ENCODE measurements at places on chromosomes 7 and 10.

DNA sequence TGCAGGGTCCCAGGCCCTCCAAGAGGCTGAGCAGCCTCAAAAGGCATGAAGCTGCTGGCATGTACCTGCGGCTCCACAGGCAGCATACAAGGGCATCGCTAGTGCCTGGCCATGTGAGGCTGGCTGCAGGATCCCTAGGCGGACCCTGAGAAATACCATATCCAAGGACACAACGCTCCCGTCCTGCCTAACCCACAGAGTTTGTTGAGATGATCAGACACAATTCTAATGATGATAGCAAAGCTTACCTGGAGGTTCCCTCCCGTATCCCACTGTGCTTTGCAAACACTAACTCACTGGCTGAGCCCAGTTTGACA lies 17.3 kb downstream of the CLRN3 start:
- DNase-seq = no peak

DNA sequence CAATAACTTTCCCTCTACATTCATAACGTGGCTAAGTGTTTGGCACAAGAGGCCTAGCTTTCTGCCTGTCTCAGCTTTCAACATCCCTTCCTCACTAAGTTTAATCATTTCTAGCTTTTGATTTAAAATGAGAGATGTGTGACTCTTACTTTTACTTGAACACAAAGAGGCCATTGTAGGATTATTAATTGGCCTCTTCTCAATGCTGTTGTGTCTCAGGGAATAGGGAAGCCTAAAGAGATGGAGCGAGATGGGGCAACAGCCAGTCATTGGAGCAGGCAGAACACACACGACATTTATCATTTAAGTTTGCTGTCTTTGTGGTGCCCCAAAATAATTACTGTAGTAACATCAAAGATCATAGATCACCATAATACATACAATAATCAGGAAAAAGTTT lies 167.1 kb upstream of the TRIM24 start:
- DNase-seq = no peak

DNA sequence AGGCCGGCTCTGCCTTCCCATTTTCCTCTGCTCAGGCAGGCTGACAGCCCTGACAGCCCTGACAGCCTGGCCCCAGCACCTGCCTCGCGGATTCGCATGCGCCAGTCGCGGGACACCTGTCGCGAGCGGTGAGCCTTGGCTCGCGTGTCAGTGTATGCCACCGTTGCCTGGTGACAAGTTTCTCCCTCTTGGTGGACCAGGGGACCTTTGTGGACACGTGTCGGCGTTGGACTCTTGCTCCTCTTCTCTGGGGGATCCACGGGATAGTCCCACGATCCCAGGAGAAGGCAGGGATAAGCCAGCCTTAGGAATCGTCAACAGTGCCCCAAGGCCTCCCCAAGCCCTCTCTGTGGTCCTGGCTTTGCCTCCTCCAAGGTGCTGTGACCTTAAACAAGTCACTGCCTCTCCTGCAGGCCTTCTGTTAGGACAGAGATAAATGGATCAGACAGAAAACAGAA lies 18.1 kb upstream of the ZNF273 start:
- no peak for DNase-seq

GRCh38 chr10:63099734-63100133 lies 33.4 kb upstream of the NRBF2 start:
- DNase-seq = no peak

GRCh38 chr10:47348661-47349470 lies 703 bp downstream of the RBP3 start:
- no peak for DNase-seq

DNA sequence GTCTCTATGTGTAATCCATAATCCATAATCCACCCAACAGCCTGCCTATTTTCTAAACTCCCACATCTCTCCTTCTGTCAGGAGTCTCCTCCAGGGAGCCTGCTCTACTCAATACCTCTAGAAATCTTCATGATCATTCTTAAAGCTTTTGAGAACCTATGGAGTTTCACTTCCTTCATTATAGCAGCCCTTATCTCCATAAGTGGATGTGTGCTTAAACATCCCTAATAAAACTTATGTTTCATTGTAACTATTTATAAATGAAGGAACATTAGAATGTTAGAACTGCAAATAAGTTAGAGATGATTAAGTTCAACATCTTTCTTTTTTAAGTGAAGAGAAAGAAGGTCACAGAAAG lies 8.5 kb downstream of the CPED1 start:
- DNase-seq = no peak

- DNase-seq = no peak
These were observed 23.3 kb downstream of the CALML3 start for GRCh38 chr10:5547931-5548660.

DNA sequence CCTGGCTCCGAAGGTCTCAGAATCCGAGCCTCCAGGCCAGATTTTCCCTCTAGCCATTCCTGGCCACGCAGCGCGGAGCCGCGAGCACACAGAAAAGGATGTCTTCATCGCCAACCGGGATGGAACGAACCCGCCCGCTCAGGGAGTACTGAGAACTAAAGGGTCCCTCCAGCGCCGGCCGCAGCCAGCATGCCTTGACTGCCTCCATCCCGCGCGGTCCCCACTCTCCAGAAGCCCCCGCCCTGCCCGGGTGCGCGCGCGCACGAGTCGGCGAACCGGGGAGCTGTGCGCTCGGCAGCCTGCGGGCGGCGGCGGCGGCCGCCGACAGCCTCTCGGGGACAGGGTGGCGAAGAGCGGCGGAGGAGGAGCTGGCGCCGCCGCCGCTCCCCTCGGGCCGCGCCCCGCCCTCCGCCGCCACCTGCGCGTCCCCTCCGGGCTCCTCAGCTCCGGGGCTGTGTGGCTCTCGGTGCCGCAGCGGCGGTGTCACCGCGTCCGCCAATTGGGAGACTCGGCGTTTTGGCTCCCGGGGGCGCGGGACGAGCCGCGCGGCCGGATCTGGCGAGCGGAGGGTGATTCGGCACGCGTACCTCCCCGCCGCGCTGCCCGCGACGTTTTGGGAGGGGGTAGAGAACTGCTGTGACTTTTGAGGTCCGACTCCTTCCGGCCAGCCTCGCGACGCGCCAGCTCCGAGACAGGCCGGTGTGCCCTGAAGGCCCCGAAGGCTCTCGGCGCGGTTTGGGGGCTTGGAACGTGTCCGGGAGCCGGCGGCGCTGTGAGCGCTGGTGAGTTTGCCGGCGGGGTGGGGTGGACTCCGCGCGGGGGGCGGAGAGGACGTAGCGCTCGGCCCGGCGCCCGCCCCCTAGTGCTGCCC lies 453 bp upstream of the GALNT17 start:
- no peak for DNase-seq

- DNase-seq = no peak
These were observed at the start of gene CAMK2B for GRCh38 chr7:44325201-44325671. Gene CAMK2B, minus strand, starts transcription at chr7:44325594. Its CDS starts 173 bp downstream, at chr7:44325421.

DNA sequence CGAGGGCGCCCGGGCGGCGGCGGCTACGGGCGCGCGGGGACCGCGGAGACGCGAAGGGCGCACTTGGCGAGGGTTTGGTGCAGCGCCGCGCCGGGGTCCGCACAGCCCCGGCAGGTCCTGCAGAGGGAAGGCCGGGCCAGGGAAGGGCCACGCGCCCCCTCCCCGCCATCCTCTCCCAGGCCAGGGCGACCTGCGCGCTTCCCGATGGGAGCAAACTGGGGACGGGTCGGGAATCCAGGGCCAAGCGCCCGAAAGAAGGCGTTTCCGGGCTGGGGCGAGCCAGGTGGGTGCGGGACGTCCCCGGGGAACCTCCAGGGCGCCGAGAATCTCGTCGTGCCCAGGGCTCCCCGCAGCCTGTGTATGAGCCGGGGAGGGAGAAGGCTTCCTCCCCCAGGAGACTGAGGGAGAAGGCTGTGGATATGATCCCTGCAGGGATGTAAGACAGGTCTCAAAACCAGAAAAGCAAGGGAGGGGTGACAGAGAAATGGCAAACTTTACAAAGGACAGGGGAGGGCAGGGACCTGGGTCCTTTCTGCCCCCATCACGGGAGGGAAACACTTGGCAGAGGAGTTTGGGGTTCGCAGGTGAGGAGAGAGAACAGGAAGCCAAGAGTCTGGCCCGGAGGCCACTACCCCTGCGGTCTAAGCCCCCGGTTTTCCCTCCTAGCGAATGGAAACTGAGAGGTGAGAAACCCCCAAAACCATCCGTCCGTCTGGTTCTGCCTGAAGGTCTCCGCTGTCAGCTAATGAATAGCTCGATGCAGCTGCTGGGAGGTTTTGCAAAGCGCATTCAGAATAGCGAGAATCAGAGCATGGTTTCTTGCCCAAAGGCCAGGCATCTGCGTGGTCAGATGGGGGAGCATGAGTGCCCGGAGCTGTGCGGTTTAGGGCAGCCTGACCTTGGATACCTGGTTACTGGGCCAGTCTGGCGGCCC lies 674 bp downstream of the AMZ1 start:
- no peak for DNase-seq

GRCh38 chr7:70573696-70574095 lies 558.2 kb upstream of the GALNT17 start:
- DNase-seq = no peak

- no peak for DNase-seq
These were observed 1.2 kb downstream of the SORCS1 start for GRCh38 chr10:107163076-107163855.

DNA sequence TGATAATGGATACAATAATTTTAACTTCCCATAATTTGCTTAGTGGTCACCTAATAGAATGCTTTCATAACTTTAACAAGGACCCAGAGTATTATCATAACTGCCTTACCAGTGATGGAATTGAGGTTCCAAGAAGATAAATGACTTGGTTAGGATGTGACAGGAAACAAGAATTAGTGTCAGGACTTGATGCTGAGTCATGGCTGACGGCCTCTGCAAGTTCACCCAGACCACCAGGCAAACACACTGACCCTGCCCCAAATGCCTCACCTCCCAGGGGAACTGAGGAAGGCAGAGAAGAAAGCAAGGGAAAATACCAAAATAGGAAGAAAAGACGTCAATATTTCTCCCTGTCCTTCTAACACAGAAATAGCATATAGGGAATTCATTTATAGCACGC lies 636.3 kb downstream of the PARD3 start:
- DNase-seq = no peak

GRCh38 chr7:141430455-141431139 lies 120.6 kb upstream of the AGK start:
- no peak for DNase-seq

GRCh38 chr10:62261666-62262065 lies 7.0 kb downstream of the RTKN2 start:
- DNase-seq = no peak

DNA sequence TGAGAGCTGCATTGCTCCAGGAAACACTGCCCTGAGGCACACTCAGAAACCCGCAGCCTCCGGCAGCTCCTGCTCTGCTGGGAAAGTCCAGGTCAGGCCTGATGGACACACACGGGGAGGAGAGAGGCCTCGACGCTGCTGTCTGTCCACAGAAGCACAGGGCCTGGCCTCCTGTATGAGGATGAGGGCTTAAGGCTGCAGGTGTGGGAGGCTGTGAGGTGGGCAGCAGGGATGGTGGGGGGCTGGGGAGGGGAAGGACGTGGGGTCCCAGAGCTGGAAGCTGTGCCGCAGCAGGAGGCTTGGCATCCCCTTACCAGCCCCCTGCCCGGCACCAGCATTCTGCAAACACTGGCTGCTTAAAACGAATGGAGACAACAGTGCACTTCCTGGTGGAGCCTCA lies 186.2 kb downstream of the DNAJB6 start:
- DNase-seq = no peak

GRCh38 chr10:79399223-79399831 lies 46.1 kb downstream of the ZCCHC24 start:
- DNase-seq = no peak

- DNase-seq = no peak
These were observed 573.1 kb upstream of the FOXK1 start for GRCh38 chr7:4108951-4109350.

GRCh38 chr10:63537536-63537935 lies 16.3 kb downstream of the REEP3 start:
- no peak for DNase-seq

GRCh38 chr7:106982415-106982814 lies 62.1 kb upstream of the PRKAR2B start:
- no peak for DNase-seq

- DNase-seq = no peak
These were observed 16.3 kb upstream of the GATA3 start for GRCh38 chr10:8037941-8038894.

DNA sequence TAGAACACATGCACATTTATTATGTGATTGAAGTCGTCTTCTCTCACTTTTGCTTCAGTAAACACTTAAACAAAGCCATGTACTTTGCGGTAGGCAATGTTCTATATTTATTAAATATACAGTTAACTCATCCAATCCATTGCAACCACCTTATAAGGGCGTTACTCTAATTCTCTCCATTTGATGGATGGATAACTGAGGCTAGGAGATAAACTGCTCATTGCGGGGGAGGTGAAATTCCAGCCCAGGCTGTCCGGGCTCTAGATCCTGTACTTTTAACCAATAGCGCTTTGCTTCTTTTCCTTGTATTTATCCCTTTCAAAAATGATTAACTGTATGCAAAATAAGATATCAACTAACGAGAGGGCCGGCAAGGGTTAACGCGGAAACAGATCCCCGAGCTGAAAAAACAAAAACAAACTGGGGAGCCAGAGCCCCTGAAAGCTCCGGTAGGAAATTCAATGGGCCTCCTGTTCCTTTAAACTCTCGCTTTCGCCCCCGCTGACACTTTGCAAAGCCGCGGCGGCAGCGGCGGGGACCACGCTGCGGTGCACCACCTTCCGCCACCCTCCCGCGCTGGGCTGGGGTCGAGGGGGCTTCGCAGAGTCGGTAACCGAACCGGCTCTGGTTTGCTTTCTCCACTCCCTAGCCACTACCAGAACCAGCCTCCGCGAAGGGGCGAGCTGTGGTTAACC lies 1.0 kb upstream of the PLXDC2 start:
- DNase-seq = no peak

- DNase-seq = no peak
These were observed 11.8 kb downstream of the MET start for GRCh38 chr7:116683786-116684185.

GRCh38 chr10:13396369-13396768 lies 48.3 kb upstream of the SEPHS1 start:
- DNase-seq = no peak

GRCh38 chr7:27102581-27103442 lies at the start of gene HOXA2:
Gene HOXA2, minus strand, starts transcription at chr7:27102683. Its CDS starts 183 bp downstream, at chr7:27102500.
- DNase-seq = no peak

GRCh38 chr7:81175275-81175940 lies 256.6 kb upstream of the SEMA3C start:
- DNase-seq = no peak

GRCh38 chr7:99457050-99457649 lies 8.8 kb downstream of the ATP5MF start:
- DNase-seq = no peak

DNA sequence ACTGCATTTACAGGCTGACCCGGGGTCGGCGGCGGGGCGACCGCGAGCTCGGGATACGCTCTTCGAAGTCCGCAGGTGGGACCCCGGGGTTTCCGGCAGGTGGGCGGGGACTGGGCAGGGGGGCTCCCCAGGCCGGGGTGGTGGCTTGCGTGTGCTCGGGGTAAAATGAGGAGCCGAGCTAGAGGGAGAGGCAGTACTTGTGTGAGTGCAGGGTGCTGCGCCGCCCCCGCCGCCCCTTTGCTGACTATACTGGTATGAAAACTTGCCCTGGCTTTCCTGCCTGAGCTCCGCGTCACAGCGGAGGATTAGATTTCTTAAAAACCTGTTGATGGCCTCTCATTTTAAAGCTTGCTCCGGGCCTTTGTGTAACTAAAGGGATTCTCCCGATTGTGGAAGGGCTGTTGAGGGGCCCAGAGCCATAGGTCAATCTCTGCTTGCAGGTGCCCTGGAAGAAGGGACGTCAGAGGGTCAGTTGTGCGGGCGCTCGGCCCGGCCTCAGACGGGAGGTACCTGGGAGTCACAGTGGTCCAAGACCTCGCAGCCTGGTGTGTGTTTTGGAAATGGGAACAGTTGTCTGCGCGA lies 488 bp downstream of the ARMC10 start:
- DNase-seq = peak; percentile 86
